ENCODE measurements at places on chromosomes 5 and 9. TPM values are rescaled to one million over a fixed set of nuclear protein-coding genes. Genes with fewer than 3 reads are reported as not detected.

DNA sequence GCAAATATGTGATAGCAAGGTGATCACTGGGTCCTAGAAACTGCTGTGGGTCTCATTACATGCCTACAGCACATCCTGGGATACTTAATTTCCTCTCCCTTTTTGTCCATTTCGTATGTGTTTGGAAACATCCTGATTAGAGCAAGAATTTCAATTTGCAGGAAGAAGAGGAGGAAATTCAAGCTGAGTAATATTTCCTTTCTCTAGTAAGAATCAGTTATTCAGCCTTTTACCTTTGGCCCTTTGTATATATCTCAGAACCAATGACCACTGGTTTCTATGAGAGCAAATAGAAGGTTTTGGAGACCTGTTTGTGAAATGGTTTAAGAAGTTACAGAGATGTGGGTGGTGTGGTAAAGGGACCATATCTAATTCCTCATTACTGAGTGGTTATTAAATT, 171.6 kb downstream of the RMI1 start:
- H3K27ac ChIP-seq = no peak overlapping the region
- no peaks in the 10 kb centered on the region for H3K27me3 ChIP-seq
- no peak for DNase-seq
- no peaks in the 10 kb centered on the region for H3K4me1 ChIP-seq
- H3K36me3 ChIP-seq = no peaks in the 10 kb centered on the region

- H3K36me3 ChIP-seq = no peaks in the 10 kb centered on the region
- no peak for DNase-seq
- peaks cover 8% of the 10 kb centered on the region for H3K4me1 ChIP-seq
Observed at GRCh38 chr9:14303521-14303920, 10.4 kb downstream of the NFIB start.

C8G gene
- total RNA-seq = 0.90 TPM

GCNT1 gene
- total RNA-seq = 8.6 TPM

DNA sequence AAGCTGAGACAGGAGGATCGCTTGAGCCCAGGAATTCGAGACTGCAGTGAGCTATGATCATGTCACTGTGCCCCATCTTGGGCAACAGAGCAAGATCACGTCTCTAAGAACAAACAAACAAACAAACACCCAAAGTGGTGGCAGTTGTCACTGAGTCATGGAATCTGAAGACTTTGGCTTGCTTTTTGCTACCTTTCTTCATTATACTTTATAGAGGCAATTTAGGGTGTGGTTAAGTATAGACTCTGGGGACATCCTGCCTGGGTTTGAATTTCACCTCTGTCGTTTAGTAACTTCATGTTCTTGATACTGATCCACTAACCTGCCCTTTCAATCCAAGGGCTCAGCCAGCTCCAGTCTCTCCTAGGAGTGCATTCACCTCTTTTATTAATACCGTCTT, 13.0 kb upstream of the HOMER1 start:
- H3K27ac ChIP-seq = no peak overlapping the region
- no peaks in the 10 kb centered on the region for H3K27me3 ChIP-seq
- DNase-seq = no peak
- H3K4me3 ChIP-seq = no peak overlapping the region
- no peaks in the 10 kb centered on the region for H3K4me1 ChIP-seq
- H3K36me3 ChIP-seq = no peaks in the 10 kb centered on the region
